NCI-H1105 treated with DMSO at 0.1 percent for 48 hours (cell line): ENCODE measurements at places on chromosomes 16 and 17.

DNA sequence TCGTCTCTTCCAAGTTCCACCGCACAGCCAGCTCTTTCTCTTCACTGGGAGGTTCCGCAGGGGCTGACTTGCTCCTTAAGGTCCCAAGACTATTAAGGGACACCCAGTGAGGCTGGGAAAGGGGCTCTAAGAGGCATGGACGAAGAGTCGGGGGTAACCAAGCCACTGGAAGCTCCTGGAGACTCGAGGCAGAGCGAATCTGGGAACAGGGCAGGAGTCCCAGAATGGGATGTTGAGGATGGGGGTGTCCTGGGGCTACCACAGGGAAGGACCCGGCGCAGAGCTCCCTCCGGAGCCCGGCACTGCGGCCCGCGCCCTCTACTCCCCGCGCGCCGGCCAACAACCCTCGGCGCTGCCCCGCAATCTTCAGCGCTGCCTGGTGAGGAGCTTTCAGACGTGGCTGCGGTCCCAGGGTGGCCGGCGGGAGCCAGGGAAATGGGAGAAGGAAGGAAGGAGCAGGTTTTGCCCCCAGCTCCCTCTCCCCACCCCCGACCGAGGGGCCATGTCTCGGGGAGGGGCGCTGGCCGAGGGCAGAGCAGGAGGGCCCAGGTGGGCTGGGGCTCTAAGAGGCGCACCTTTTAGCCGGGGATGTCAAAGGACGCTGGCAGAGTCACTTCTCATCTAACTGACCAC, 581 bp downstream of the CHST5 start:
- DNase-seq: no peak

GRCh38 chr16:12252616-12253015, 276.1 kb downstream of the SNX29 start:
- DNase-seq: peak; percentile 97

GRCh38 chr17:83058266-83058798, 21.1 kb upstream of the METRNL start:
- DNase-seq: no peak

GRCh38 chr17:1156864-1157263, 22.9 kb downstream of the ABR start:
- DNase-seq: no peak

GRCh38 chr17:74544991-74545842, 698 bp downstream of the CD300C start:
- DNase-seq: no peak

GRCh38 chr16:87376660-87377059, 6.9 kb downstream of the FBXO31 start:
- no peak for DNase-seq

GRCh38 chr17:36529121-36529520, 5.5 kb downstream of the MYO19 start:
- no peak for DNase-seq

DNA sequence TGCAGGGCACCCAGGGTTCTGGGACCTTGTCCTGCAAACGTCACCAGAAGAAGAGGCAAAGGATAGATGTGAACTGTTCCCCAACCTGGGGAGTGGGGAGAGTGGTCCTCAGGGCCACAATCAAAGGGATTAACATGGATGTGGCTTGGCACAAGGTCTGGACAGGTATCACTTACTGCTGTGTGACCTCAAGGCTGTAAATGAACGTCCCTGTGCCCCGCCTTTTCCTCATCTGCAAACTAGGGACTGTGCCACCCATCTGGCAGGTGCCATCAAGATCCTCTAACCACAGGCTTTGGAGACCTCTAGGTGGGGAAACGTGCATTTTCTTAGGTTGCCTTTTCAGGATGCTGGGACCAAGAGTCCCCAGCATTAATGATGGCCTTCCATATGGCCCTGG, 25.1 kb downstream of the SLC5A10 start:
- no peak for DNase-seq

DNA sequence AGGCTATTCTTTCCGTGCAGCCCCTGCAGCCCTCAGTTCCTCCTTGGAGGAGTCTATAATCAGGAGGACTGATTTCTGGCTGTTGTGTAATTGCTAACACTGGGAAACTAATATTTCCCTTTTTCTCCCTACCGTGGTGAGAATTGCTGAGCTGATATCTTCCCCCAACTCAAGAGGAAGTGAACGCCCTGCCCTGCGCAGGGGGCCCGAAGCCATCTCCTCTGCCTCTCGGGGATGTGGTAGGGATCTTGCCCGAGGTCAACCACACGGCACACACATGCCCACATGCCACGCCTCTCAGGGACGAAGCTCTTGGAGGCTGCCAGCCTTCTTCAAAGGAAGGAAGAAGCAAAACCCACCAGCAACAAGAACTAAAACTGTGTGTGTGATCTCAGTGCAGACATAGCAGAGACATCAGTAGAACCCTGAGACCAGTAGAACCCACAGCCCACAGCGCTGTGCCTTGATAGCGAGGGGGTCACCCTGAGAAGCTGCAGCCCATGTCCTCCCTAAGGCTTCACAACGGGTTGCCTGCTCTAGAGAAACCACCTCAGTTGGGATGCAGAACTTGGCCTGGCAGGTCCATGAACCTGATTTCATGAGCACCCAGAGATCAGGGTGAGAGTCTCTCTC, 8.9 kb upstream of the ULK2 start:
- DNase-seq: no peak

DNA sequence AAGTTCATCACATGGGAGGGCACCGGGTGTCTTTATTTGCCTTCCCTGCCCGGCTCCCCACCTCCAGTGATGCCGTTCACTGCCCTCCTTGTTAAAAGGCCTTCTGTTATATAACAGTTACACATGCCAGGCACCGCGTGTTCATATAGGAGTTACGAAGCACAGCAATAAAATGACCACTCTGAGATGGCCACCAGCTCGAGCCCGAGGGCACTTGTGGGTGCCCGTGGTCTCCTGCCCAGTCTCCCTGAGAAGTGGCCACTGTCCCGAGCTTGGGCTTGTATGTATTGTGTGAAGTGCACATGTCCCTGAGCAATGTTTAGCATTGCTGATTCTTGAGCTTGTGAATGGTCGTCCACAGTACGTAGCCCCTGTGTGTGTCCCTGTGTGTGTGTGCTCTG, 355.6 kb downstream of the SEC14L1 start:
- no peak for DNase-seq

DNA sequence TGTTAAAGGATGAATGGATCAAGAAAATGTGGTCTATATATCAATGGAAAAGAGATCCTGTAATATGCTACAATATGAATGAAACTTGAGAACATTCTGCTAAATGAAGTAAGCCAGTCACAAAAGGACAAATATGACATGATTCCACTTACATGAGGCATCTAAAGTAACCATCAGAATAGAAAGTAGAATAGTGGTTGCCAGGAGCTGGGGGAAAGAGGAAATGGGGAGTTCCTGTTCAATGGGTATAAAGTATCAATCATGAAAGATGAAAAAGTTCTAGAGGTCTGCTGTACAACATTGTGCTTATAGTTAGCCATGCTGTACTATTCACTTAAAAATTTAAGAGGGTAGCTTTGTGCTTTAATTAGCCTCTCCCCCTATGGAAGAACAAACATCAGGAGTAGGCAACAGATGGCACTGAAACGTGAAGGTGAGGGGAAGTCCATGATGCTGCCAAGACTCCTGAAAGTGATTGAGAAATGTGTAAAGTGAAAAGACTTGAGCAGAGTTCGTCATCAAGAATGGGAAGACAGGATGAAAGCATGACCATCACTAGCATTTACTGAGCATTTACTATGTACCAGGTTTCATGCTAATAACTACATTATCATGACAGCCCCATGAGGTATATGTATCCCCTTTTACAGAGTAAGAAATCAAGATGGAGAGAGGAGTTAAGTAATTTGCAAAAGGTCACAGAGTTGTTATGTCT, 167.2 kb downstream of the CYB561 start:
- DNase-seq: no peak

- DNase-seq: no peak
Measured at GRCh38 chr17:64356304-64356686, 34.4 kb downstream of the PECAM1 start.

DNA sequence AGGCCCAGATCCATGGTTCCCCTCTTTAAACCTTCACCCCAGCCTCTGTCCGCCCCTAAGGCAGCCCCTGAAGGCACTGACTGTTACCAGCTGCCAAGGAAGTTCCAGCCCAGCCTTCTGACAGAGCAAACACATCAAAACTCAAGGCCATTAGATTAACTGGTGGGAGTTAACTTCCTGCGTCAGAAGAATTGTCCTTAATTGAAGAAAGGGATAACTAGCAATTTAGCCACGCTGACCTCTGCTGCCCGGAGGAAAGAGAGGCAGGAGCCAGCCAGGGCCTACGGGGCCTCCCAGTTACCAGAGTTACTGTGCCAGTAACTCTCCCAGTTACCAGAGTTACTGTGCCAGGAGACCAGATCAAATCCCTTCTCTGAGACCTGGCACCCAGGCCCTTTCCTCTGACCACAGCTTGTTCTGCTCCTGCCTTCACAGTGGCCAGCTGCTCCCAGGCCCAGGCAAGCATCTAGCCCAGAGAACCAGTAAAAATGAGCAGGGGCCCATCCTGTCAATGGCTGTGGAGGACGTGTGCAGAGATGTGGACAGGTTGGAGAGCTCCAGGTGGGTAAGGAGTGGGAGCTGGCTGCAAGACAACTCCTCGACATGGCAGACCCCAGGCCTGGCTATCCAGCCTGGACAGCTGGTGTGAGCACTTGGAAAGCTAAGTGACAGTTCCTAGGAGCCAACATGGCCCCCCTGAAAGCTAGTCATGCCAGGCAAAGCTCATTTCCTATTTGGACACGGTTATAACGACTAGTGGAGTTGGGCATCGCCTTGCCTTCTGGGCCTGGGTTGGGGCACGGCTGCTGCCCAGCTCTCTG, 2.8 kb upstream of the PITPNM3 start:
- DNase-seq: no peak

GRCh38 chr16:47492428-47493377, 31.6 kb downstream of the PHKB start:
- DNase-seq: no peak

DNA sequence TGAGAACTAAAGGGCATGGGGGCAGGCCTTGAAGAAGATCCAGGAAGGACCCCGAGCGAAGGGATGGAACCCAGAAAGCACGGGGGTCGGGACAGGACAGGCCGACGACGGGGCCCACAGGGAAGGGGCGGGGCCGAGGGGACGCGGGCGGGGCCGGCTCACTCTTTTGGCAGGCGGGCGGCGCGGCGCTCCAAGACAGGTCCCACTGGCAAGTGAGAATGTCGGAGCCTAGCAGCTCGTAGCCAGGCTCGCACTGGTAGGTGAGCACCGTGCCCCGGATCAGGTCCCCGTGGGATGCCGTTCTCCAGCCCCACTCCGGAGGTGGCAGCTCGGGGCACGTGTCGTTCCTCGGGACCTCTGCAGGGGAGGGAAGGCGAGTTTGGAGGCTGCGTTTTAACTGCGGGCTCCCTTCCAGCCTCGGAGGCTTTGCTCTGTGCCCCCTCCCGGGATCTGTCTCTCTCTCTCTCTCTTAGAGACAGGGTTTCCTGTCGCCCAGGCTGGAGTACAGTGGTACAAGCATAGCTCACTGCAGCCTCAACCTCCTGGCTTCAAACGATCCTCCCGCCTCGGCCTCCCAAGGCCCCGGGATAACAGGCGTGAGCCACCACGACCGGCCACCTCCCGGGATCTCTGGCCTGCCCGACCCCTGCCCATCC, 13.7 kb upstream of the CDIPT start:
- no peak for DNase-seq

DNA sequence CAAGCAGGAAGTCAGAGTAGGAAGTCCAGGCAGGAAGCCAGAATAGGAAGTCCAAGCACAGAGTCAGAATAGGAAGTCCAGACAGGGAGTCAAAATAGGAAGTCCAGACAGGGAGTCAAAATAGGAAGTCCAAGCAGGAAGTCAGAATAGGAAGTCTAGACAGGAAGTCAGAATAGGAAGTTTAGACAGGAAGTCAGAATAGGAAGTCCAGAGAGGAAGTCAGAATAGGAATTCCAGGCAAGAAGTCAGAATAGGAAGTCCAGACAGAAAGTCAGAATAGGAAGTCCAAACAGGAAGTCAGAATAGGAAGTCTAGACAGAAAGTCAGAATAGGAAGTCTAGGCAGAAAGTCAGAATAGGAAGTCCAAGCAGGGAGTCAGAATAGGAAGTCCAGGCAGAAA, 105.3 kb upstream of the C16orf82 start:
- DNase-seq: no peak

DNA sequence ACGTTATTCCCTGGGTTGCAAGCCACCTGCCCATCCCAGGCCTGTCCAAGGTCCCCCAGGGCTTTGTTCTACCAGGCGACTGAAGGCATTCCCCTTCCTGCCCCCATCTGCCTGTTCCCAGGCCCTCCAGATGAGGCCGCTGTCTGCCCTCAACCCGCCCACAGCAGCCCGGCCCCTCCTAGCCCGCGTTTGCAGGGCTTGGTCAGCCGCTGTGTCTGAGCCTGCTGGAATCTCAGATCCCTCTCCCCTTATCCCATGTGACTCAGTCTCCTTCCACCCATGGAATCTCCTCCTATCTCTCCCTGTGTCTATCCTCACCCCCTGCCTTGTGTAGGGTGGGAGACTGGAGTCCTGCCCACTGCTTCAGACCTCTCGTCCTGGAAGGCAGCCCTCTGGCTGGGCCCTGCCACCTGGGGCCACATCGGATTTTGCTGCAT, 186.0 kb upstream of the TNRC6C start:
- DNase-seq: no peak

GRCh38 chr17:78014646-78015045, 56.1 kb downstream of the TNRC6C start:
- no peak for DNase-seq

DNA sequence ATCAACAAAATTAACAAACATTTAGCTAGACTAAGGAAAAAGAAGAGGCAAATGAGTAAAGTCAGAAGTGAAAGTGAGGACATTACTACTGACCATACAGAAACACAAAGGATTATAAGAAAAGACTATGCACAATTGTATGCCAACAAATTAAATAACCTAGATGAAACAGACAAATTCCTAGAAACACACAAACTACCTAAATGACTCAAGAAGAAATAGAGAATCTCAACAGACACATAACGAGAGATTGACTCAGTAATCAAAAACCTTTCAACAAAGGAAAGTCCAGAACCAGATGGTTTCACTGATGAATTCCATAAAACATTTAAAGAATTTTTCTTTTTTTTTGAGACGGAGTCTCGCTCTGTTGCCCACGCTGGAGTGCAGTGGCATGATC, 35.7 kb upstream of the MYLK3 start:
- no peak for DNase-seq

DNA sequence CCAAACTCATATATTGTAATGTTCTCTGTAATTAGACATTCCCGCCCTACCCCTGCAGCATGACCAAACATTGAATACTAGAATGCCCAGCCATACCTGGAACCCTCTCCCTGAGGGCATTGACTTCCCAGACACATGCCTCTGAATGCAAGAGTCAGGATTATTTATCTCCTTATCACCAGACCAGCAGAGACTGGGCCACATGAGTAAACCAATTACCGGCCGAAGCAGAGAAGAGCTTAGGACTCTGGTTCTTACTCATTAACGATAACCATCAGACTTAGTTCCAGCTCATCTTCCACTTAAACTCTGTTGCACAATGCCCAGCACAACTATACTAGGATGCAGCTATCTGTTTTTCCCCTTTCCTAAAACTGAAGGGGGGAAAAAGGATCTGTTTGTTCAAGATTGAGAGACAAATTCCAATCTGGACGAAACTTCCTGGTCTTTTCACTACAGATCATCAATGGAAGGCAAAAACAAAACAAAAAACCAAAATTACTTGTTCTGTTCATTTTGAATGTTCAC, 88.2 kb upstream of the CORO6 start:
- DNase-seq: no peak
